ENCODE measurements at places on chromosomes 7 and 10.

- peak; percentile 57 for DNase-seq
These were observed at the start of gene PTPRN2 for GRCh38 chr7:158587162-158588084. TSS of gene PTPRN2 (minus strand) at chr7:158587823.

GRCh38 chr10:70840836-70841235 lies 25.1 kb downstream of the SGPL1 start:
- DNase-seq, result no peak

DNA sequence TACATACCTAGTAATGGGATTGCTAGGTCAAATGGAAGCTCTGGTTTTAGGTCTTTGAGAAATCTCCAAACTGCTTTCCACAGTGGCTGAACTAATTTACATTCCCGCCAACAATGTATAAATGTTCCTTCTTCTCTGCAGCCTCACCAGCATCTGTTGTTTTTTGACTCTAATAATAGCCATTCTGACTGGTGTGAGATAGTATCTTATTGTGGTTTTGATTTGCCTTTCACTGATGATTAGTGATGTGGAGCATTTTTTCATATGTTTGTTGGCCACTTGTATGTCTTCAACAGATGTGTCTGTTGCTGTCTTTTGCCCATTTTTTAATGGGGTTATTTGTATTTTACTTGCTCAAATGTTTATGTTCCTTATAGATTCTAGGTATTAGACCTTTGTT lies 675.5 kb downstream of the SUGCT start:
- DNase-seq, result no peak

DNA sequence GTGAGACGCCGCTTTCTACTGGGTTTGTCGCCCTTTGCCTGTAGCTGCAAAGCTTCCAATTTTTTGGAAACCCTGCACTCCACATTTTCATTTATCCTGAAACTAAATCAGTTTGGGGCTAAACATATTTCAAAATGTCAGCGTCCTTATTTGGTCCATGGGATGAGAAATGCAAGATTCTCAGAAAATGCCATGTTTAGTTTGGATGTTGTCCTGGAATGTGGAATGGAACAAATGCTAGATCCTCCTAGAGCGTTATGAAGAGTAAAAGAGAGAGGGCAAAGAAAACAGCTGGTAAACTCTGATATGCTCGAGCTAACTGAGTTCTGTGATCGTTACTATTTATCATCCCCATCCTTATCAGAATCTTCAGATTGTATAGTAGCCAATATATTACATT lies 236.9 kb downstream of the KLF6 start:
- DNase-seq, result no peak

DNA sequence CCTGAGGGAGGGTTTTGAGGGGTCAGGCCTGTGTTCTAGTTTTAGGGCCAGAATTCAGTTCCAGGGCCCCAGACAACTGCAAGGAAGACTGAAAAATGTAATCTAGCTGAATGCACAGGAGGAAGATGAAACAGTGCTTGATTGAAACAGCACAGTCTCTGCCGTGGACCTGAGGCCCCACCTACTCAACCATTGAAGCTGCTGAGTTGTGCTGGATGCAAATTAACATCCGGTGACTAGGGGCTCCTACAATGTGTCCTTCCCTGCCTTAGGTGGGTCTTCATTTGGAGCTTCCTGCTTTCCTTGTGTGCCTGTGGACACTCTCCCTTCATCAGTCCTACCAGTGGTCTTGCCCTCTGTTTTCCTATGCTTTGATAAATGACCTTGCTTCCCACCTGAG lies 5.7 kb downstream of the GLRX3 start:
- DNase-seq, result no peak

GRCh38 chr7:78020874-78021249 lies 222.3 kb downstream of the PHTF2 start:
- DNase-seq, result no peak

- no peak for DNase-seq
These were observed 75.8 kb downstream of the DLG5 start for GRCh38 chr10:77850620-77851231.

GRCh38 chr7:188727-189500 lies 3.5 kb upstream of the FAM20C start:
- no peak for DNase-seq

DNA sequence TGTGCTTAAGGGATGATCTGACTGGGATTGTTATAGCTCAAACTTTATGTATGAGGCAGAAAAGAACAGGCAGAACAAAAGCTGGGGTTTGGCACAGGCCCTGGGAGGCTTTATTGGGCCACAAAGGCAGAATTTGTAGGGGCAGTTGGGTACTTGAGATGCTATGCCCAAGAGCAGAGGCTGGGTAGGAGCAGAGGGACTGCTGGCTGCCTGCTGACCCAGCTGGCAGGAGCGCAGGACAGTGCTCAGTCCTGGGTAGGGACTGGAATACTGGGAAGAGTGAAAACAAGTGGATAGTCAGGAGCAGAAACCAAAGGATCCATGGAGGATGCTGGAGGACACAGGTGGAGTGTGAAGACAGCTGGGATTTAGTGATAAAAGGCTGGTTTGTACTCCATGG lies 75.7 kb downstream of the CCDC3 start:
- no peak for DNase-seq

DNA sequence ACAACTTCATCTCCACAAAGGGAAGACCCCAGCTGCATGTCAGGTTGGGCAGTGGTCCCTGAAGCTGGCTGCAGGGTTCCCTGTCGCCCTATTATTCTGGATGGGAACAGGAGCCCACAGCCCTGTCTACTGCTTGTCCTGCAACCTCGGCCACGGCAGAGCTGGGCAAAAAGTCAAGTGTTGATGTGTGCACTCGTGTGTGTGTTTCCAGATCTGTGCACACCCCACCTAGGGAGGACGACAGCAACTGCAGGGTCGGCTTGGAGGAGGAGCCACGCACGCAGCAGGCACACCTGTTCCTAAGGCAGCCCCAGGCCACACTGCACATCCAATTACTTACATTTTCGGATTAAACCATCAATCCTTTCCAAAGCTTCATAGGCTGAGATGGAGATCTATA lies 23.6 kb downstream of the PITRM1 start:
- no peak for DNase-seq

DNA sequence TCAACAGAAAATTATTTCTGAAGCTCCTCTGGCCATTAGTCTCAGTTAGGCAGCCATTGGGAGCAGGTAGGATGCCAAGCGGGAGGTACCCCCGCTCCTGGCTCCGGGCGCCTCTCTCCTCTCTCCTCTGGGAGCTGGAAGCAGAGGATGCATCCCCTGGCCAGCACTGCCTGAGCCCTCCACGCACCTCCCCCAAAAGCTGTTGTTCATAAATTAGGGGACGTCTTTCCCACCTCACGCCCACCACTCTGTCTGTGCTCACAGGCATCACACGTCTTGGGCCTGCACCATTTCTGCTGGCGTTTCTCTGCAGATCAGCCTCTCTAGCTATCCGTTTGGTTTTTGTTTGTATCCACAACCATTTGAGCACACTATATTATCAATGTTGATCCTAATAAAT lies 609.0 kb upstream of the FOXK1 start:
- DNase-seq, result no peak

DNA sequence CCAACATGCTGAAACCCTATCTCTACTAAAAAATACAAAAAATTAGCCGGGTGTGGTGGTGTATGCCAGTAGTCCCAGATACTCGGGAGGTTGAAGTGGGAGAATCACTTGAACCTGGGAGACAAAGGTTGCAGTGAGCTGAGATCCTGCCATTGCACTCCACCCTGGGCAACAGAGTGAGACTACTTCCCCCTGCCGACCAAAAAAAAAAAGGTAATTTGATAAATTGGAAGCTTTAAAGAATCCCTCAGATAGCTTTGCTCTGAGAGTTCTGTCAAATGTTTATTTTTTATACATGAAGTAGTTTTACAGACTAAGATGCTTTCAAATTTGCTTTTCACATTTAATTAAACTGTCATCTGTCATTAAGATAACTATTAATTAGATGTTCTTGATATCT lies 563.3 kb upstream of the LRRTM3 start:
- DNase-seq, result no peak

DNA sequence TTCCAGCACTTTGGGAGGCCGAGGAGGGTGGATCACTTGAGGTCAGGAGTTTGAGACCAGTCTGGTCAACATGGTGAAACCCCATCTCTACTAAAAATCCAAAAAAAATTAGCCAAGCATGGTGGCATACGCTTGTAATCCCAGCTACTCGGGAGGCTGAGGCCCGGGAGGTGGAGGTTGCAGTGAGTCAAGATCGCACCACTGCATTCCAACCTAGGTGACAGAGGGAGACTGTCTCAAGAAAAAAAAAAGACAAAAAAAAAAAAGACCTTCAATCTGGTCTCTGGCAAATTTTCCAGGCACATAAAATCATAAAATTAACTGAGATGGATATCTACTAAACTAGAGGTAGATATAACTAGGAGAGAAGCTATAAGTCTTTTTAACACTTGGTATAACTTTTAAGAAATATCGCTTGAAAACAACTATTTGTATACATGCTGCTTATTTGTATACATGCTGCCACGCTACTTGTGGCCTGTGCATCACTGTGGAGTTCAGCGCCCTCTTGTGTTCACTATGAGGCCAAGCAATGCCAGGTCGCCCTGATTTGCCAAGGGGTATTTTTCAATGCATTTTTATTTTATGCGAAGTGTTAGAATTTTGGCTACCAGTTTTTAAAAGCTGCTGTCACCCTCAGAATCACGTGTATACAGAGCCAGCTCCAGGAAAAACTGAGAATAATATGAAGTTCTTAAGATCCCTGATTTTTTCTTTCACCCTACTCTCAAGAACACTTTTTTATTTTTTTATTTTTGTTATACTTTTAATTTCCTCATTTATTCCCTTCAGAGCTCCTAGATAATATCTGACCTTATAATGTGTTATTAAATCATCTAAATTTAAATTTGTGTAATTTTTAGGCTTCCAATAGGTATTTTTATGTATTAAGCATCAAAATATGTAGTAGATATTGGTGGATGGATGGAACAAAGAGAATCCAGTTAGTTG lies 26.7 kb downstream of the CYCS start:
- peak; percentile 65 for DNase-seq

All from stimulated activated effector memory CD8-positive, alpha-beta T cell treated with anti-CD3 and anti-CD28 coated beads, Interleukin-12 subunit alpha, Interleukin-12 subunit beta, amount 100 ng/mL, for 72 hours (primary cell).